Gastrocnemius medialis (tissue), 4 donors: ENCODE measurements at places on chromosomes 12 and 14. TPM values are rescaled to one million over a fixed set of nuclear protein-coding genes. Genes with fewer than 3 reads are reported as not detected.

Gene SLC6A15
- total RNA-seq = not detected

Gene TMEM63C
- total RNA-seq = 0.05 TPM

Gene TCL1B
- total RNA-seq = not detected

Gene CELA1
- not detected for total RNA-seq

Gene PTGDR
- not detected for total RNA-seq

Gene NRL
- 2.6 TPM for total RNA-seq

Gene SALL2
- total RNA-seq = 2.0 TPM

Gene AHNAK2
- total RNA-seq = 4.0 TPM

Gene PRICKLE1
- total RNA-seq = 0.87 TPM

Gene NUP37
- total RNA-seq = 26.6 TPM

Gene MYBPC1
- total RNA-seq = 2,958 TPM

Gene PPM1H
- 1.6 TPM for total RNA-seq

Gene LAG3
- not detected for total RNA-seq

Gene KRT2
- not detected for total RNA-seq

Gene SLC25A47
- total RNA-seq = 1.3 TPM

Gene TSPAN8
- 21.0 TPM for total RNA-seq

Gene SERPINA6
- 0.69 TPM for total RNA-seq

Gene B4GALNT1
- total RNA-seq = 18.7 TPM
